ENCODE measurements at places on chromosomes 5 and 9.

GRCh38 chr9:137545123-137545522 is 5.1 kb downstream of the PNPLA7 start:
- DNase-seq, result no peak

- no peak for DNase-seq
These were observed 387.5 kb downstream of the TRIM36 start for GRCh38 chr5:114782177-114782576.

GRCh38 chr9:17776735-17777134 is 197.9 kb downstream of the SH3GL2 start:
- DNase-seq, result no peak

GRCh38 chr5:159224471-159224870 is 15.1 kb upstream of the RNF145 start:
- DNase-seq, result no peak

DNA sequence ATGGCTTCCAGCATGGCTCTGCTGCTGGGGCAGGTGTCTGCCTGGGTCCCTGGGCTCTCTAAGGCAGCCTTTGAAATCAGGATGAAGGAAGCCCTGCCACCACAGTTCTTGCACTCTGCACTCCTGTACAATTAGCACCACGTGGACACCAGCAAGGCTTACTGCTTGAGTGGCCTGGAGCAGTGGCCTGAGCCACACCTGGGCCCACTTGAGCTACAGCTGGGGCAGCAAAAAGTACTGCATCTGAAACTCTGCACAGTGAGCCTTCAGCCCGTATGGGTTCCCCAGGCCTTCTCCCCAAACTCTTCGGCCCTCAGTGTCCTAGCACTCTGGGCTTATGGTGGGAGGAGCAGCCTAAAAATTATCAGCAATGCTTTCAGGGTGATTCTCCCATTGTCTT is 8.0 kb upstream of the INIP start:
- no peak for DNase-seq

- DNase-seq, result no peak
These were observed 49.4 kb downstream of the SLC22A5 start for GRCh38 chr5:132418881-132419280.

GRCh38 chr5:170746075-170746960 is 37.2 kb upstream of the GABRP start:
- no peak for DNase-seq

- no peak for DNase-seq
These were observed 213.9 kb upstream of the TRPC7 start for GRCh38 chr5:136579238-136579637.

DNA sequence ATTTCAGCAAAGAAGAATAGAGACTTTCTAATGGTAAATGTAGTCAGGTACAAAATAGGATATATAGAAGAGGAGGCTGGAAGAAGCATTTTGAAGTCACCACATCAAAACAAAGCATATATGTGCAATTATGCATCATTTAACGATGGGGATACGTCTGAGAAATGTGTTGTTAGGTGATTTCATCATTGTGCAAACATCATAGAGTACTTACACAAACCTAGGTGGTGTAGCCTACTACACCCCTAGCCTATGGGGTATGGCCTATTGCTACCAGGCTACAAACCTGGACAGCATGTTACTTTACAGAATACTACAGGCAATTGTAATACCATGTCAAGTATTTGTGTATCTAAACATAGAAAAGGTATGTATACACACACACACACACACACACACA is 28.4 kb downstream of the ELP1 start:
- no peak for DNase-seq

DNA sequence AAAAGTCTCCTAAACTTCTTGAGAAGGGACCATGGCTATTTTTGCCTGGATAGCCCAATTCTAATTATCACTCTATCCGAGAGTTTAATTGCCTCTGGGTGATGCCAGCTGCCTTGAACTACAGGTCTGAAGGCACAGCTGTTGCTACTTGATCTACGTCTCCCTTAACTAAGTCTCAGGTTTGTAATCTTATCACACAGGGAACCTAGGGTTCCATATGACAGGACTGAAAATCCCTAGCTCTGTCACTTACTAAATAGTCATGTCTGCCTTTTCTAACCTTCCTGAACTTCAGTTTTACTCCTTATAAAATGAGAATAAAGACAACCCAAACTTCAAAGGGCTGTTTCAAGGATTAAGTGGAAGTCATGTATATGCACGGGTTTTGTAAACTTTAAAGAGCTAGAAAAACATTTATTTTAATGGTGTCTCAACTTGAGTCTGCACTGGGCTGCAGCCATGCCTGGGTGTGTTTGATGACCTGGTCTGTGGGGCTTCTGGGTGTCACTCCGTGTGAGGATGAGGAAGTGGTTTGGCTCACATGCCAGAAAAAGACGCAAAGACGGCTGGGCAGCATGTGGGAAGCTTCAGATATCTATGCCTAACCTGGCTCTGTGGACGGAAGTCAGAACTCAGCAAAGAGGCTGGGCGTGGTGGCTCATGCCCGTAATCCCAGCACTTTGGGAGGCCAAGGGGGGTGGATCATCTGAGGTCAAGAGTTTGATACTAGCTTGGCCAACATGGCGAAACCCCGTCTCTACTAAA is 129.3 kb upstream of the SLC44A1 start:
- no peak for DNase-seq

DNA sequence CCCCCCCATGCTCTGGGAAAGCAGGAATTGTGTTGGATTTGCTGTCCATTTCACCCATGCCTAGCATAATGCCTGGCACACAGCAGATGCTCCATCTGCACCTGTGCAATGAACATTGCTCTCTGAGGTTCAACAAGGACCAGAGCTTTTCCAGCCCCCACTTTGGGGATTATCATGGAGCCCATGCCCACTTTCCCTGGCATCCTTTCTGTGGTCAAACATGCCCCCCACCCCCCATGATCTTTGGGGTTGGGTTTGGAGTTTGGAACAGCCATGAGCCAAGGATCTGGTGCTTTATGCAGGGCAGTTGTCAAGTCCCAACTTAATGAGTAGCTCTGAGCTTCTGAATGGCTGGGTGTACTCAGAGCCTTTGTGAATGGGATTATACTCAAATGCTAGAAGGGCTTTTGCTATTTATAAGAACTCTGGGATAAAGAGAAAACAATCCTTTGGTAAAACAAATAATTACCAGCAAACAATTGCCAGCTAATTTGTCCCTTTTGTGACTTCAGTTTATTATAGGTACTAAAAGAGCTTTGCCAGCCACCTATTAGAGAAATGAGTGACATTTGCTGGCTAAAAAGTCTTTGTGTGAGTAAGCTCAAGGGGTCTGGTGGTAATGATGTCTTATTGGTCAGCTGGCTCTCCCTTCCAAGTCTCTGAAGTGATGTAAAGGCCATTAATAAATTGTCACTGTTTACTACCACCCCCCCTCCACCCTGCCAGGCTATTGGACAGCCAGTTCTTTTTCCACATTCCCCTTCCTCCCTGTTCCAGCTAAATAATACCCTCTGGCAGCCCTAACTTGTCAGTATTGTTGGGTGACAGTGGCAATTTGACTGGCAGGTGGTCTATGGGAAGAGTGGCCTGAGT is 182.3 kb downstream of the MACROH2A1 start:
- no peak for DNase-seq

GRCh38 chr5:108386345-108387061 is 4.6 kb upstream of the FBXL17 start:
- no peak for DNase-seq

DNA sequence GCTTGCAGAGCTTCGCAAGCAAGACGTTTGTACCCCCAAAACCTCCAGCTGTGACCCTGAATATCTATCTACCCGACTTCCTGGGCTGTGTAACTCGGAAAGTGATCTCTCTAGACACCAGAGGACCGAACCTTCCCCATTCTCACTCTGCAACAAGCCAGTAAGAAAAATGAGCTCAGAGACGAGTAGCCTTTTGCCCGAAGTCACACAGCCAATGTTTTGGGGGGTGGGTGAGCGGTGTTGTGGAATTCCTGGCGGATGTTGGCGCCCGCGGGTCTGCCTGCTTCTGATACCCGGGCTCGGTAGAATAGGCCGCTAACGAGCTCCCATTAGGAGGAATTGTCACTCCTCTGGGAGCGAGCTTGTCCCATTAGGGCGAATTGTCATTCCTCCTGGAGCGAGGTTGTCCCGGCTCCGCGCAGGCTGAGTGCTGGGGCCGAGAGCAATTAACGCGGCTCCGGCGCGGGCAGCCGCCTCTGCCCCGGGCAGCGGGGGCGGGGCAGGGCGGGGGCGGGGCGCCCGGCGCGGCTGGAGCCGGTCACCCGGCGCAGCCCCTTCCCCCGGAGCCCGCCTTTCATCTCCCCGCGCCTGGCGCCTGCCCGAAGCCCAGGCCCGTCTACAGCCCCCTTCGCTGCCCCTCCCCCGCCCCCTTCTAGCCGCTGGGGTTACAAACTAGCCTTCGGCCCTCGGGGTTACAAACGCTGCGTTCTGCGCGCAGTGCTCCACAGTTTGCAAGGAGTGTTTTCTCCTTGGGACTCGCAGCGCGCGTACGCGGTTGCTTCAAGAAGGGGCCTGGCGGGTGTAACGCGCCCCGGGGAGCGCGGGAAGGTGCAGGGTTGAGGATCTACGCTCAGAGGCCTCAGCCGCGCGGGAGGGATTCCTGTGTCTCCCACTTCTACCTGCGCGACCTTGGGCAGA is 3.5 kb upstream of the MSX2 start:
- no peak for DNase-seq

DNA sequence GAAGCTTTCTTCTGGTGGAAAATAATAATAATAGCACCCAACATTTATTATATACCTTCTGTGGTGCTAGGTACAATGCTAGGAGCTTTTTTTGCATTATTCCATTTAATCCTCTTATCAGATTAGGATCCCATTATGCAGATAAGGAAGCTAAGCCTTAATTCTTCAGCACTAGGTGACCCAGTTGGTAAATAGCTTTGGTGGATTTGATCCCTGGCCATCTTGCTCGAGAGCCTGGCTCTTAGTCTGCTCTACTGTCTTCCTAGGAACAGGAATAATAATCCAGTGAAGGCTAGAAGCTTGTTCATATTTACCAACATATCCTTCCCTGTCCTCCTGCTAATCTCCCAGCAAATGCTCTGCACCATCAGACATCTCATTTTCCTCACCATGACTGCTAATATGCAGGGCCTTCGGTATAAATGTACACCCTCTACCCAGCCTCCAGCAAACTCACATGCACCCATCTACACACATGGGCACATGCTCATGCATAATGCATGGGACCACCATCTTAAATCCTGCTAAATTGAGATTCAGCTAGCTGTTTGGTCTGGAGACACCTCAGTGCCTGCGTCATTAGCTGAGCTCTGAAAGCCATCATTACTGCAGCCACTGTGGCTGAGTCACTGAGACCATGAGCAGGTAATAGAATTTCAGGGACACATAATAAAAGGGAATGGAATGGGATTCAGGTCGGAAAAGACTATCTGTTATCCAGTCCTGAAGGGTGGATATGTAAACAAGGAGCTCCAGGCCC is 87.5 kb downstream of the TRIM32 start:
- no peak for DNase-seq

DNA sequence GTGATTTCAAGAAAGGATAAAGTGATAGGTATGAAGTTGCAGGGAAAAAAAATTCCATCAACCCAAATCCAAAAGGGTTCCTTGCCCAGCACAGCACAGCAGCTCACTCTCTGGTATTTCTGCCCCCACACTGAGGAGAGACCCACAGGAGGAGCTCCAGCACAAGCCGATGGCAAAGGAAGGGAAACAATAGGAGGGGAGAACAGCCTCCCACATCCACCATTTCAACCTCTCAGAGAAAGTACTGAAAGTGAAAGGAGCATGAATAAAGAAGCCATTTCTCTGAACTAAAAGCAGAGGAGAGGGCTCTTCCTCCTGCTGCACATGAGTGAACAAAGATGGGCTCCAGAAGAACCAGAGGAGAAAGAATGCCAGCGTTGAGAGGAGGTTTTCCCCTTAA is 54.9 kb upstream of the ZSWIM6 start:
- DNase-seq, result no peak

DNA sequence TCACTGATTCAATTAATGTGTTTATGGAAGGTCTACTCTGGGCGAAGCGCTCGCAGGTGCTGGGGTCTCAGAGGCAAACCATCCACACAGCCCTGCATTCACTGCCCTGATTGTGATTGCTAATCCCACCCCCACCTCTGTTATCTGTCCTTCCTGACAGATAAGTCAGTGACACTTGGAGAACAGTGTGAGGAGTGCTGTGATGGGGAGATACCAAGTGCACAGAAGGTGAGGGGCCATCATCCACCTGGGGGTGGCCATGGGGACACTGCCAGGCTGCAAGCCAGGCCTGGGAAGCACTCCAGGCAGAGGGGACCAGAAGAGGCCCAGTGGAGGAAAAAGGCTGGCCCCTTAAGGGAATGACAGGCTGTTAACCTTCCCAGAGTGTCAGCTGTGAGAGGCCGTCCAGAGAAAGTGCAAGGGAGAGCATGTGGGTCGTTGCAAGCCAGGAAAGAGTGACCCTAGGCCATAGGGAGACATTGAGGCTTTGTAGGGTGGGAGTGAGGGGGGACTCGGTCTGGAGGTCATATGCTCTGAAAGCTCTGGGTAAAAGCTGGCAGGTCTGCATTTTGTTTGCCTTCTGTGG is 18.0 kb downstream of the IL9 start:
- no peak for DNase-seq

- no peak for DNase-seq
These were observed 46.6 kb downstream of the MAP3K1 start for GRCh38 chr5:56861893-56862485.

- no peak for DNase-seq
These were observed 8.9 kb downstream of the LCN1 start for GRCh38 chr9:135530146-135530545.

DNA sequence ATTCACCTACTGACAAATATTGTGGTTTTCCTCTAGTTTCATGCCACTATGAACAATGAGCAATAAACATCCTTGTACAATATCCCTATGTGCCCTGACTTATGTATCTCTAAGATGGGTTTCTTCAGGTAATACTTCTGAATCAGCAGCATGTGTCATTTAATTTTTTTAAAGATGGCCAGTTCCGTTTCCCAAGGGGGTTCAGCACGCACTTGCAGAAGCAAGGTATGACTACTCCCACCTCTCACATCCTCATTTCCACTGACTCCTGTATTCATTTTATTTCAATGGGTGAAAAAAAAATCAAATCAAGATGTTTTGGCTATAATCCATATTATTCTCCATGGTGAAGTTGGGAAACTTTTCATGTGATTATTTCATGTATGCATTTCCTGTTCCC is 14.7 kb upstream of the ADAMTS19 start:
- no peak for DNase-seq

GRCh38 chr9:108956022-108956630 is 21.9 kb downstream of the ABITRAM start:
- DNase-seq, result no peak

DNA sequence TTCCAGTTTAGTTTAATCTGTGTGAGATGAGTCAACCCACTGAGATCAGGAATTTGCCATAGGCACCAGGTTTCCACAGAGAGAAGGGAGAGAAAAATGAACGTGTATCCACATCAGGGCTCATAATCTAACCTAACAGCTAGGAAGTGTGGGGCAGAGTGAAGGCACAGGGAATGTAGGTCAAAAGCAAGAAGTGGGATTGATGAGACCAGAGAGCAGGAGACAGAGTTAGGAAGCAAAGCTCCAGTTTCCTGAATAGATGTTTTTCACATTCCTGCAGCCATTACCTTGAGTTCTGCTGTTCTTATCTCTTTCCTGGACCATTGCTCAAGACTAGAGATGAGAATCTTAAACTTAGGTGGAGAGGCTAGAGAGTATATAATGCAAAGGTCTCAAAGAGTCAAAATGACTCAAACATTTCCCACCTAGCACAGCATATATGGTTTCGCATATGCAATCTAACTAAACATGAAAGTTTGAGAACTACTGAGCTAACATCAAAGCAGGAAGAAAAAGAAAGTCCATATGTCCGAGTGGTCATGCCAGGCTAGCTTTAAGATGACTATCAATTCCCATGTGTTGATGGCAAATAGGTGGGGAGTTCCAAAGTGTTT is 41.1 kb upstream of the GNAQ start:
- no peak for DNase-seq

GRCh38 chr9:128689820-128690683 is 1.0 kb downstream of the SET start:
- peak; percentile 27 for DNase-seq

Measured in activated CD8-positive, alpha-beta memory T cell treated with anti-CD3 and anti-CD28 coated beads for 4 hours (primary cell).